ENCODE measurements at places on chromosomes 16 and 17. TPM values are rescaled to one million over a fixed set of nuclear protein-coding genes. Genes with fewer than 3 reads are reported as not detected.

The TBC1D16 gene
- 9.6 TPM for total RNA-seq

The IL34 gene
- total RNA-seq: not detected

The ADAM11 gene
- 0.07 TPM for total RNA-seq

The MILR1 gene
- total RNA-seq: 2.3 TPM

The TBC1D3K gene
- total RNA-seq: not detected

The CTF1 gene
- total RNA-seq: 0.32 TPM

The CDR2 gene
- total RNA-seq: 34.7 TPM

The CNGB1 gene
- total RNA-seq: not detected

The TP53TG3B gene
- total RNA-seq: not detected

The STAC2 gene
- total RNA-seq: 0.56 TPM

The KCNH4 gene
- 0.43 TPM for total RNA-seq

The HOXB6 gene
- total RNA-seq: not detected

The KRTAP4-4 gene
- total RNA-seq: not detected

The KRT9 gene
- total RNA-seq: not detected

The AANAT gene
- not detected for total RNA-seq

The WFIKKN1 gene
- total RNA-seq: 0.25 TPM

The VPS35 gene
- total RNA-seq: 94.9 TPM

The VASN gene
- total RNA-seq: not detected

The MMP2 gene
- total RNA-seq: not detected

The DPEP3 gene
- total RNA-seq: 0.16 TPM

The PIMREG gene
- total RNA-seq: 4.6 TPM

The ZP2 gene
- total RNA-seq: not detected

The HASPIN gene
- 20.7 TPM for total RNA-seq

The HEATR9 gene
- 0.70 TPM for total RNA-seq

The CTCF gene
- total RNA-seq: 50.6 TPM

The CDH15 gene
- total RNA-seq: not detected

The TCF25 gene
- total RNA-seq: 138 TPM

The CFAP97D1 gene
- total RNA-seq: 0.07 TPM

The ATP2C2 gene
- total RNA-seq: not detected

The BICDL2 gene
- total RNA-seq: 0.92 TPM

The TBC1D3L gene
- 14.4 TPM for total RNA-seq

The LPO gene
- total RNA-seq: not detected

The ABR gene
- total RNA-seq: 44.4 TPM

The SPATA22 gene
- not detected for total RNA-seq

The DPEP2 gene
- 2.9 TPM for total RNA-seq

The C17orf50 gene
- total RNA-seq: not detected

The PDF gene
- total RNA-seq: 19.5 TPM

The TMEM220 gene
- 1.4 TPM for total RNA-seq

The KCNAB3 gene
- 7.2 TPM for total RNA-seq

The BRICD5 gene
- 6.9 TPM for total RNA-seq

The BRIP1 gene
- 14.5 TPM for total RNA-seq

Data from activated CD8-positive, alpha-beta T cell treated with anti-CD3 and anti-CD28 coated beads for 36 hours (primary cell).